IPS-NIHi11 (cell line): ENCODE measurements at places on chromosomes 7 and 10.

GRCh38 chr7:16813232-16813616, 8.4 kb upstream of the AGR2 start:
- no peak for DNase-seq

- no peak for DNase-seq
Measured at GRCh38 chr10:6637053-6637452, 57.0 kb upstream of the PRKCQ start.

- no peak for DNase-seq
Measured at GRCh38 chr7:149130572-149131198, 4.6 kb upstream of the ZNF425 start.

GRCh38 chr10:117239721-117240620, 943 bp upstream of the SLC18A2 start:
- peak; percentile 67 for DNase-seq

GRCh38 chr7:34277016-34277802, 371.9 kb downstream of the BMPER start:
- peak; percentile 11 for DNase-seq

DNA sequence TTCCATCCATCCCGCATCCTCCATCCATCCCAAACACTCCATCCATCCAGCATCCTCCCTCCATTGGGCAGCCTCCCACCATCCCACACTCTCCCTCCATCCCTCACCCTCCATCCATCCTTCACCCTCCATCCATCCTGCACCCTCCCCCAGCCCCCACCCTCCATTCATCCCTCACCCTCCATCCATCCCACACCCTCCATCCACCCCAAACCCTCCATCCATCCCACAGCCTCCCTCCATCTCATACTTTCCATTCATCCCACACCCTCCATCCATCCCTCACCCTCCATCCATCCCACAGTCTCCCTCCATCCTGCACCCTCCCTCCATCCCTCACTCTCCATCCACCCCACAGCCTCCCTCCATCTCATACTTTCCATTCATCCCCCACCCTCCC, 60.4 kb downstream of the FOXI2 start:
- DNase-seq: no peak

GRCh38 chr10:63719226-63719856, 198.1 kb downstream of the REEP3 start:
- DNase-seq: no peak

DNA sequence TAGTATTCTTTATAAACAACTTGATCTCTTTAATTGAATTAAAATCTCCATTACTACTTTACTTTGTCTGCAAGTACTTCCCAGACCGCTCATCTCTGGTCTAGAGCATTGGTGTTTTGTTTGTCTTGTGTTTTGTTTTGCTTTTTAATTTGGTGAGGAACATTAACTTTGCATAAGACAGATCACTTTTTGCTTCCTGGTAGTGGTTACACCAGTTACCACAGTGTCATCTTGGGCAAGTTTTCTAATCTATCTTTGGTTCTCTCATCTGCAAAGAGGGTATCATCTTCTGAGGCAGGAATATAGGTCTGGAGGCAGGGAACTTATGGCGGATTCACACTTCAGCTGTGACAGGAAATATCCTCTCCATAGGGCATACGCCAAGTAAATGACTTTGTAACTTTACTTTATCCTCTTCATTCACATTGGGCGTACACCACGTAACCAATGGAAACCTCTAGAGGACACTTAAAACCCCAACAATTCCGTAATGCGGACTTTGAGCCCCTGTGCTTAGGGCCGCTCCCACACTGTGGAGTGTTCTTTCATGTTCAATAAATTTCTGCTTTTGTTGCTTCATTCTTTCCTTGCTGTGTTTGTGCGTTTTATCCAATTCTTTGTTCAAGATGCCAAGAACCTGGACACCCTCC, 83.2 kb upstream of the JAZF1 start:
- DNase-seq: no peak

DNA sequence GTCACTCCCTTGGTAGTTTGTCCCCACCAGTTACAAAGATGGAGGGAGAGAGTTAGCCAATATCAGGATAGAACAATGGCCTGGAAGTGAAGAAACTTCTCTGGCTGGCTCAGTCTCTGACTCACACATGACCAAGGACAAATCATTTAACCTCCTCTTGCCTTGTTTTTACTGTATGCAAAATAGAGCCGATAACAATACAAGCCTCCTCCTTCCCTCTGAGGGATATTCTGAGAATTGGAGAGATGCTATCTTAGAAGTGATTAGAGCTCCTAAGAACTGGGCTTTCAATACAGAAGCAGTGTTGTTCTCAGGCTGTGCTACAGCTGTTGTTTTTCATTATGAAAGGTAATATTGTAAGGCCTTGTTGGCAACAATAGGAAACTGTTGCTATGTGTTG, 87.7 kb upstream of the EGR2 start:
- DNase-seq: no peak

GRCh38 chr7:2802504-2803341, 41.4 kb downstream of the GNA12 start:
- DNase-seq: no peak

- DNase-seq: no peak
Measured at GRCh38 chr10:69241575-69241974, 21.4 kb downstream of the HKDC1 start.

GRCh38 chr7:136293272-136293671, 316.1 kb upstream of the MTPN start:
- DNase-seq: no peak

DNA sequence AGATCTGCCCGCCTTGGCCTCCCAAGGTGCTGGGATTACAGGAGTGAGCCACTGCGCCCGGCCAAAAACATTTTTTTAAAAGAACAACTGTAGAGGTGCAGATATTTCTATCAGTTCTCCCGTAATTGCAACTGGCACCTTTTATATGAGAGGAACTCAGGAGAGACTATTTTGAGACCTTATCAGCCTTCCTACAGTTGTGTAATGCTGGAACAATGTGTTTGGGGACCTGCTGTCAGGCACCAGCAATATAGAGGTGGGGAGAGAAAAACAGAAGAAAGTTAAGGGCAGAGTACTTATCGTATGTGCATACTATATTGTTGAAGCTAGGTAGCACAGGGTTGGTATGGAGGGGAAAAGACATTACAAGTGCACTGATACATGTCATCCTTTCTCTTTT, 343.8 kb upstream of the ANKRD30A start:
- no peak for DNase-seq

DNA sequence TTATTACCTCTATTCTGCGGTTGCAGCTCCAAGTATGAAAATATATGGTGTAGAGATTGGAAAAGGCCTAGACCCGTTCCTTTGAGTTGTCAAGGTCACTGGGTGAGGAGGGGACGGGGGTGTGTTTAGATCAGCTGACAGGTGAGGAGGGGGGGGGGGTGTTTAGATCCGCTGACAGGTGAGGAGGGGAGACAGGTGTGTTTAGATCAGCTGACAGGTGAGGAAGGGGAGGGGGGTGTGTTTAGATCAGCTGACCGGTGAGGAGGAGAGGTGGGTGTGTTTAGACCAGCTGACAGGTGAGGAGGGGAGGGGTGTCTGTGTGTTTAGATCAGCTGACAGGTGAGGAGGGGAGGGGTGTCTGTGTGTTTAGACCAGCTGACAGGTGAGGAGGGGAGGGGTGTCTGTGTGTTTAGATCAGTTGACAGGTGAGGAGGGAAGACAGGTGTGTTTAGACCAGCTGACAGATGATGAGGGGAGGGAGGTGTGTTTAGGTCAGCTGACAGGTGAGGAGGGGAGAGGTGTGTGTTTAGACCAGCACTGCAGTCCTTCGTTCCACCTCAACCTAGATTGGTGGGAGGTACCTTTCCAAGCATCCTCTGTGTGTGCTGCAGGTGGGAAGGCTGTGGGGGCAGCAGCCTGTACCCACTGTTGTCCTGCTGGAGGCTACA, 655.0 kb upstream of the ADARB2 start:
- DNase-seq: no peak

DNA sequence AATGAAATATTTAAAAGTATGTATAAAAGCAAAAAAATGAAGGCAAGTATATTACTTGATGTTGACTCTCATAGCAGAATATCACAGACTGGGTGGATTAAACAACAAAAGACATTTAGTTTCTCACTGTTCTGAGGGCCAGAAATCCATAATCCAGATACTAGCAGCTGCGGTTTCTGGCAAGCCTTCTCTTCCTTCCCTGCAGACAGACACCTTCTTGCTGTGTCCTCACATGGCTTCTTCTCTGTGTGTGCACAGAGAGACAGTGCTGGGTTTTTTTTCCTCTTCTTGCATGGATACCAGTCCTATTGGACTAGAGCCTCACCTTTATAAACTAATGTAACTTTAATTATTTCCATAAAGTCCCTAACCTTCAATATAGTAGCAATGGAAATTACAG, 127.9 kb upstream of the AKR1E2 start:
- no peak for DNase-seq

- no peak for DNase-seq
Measured at GRCh38 chr10:68364101-68364886, 31.6 kb upstream of the PBLD start.

- no peak for DNase-seq
Measured at GRCh38 chr7:40749877-40750276, 615.1 kb downstream of the SUGCT start.

GRCh38 chr7:68276725-68277124, 1280.1 kb downstream of the TYW1 start:
- no peak for DNase-seq

DNA sequence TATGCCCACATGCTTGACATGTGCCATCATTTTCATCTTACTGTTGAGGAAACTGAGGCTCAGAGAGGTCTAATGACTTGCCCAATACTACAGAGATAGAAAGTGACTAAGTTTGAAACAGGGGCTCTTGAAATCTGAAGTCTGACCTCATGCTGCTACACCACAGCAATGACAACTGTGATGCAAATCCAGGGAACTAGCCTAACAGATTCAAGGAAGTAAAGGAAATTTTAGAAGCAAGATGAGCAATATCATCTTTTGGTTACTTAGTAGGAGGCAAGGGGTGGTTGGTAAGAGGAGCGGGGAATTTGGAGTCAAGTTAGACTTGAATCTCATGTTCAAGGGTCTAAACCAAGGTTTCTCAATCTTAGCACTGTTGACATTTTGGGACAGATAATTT, 26.3 kb upstream of the OSBPL3 start:
- DNase-seq: no peak

GRCh38 chr10:47181052-47181849, 118.7 kb upstream of the GDF10 start:
- DNase-seq: no peak

GRCh38 chr7:20330928-20331909, 519 bp downstream of the ITGB8 start:
- DNase-seq: peak; percentile 49
